Mammary epithelial cell (primary cell): ENCODE measurements at places on chromosomes 5 and 9. TPM values are rescaled to one million over a fixed set of nuclear protein-coding genes. Genes with fewer than 3 reads are reported as not detected.

DNA sequence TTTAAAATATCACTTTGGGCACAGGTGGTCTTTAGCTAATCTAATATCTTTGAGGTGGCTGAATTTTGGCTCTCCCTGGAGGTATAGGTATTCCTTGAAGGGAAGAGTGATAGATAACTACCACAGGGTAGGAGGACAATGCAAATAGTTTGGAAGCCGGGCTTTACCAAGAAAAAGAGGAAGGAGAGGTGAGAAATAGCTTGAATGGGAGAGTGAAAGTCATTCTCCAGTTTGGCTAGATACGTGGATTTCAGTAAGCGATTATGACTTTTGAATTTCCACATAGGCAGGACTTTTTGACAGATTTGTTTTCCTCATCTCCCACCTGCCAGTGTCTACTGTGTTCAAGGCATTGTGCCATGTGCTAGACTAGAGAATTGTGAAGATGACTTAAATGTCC, 45.5 kb downstream of the RASA1 start:
- no peak for DNase-seq

DNA sequence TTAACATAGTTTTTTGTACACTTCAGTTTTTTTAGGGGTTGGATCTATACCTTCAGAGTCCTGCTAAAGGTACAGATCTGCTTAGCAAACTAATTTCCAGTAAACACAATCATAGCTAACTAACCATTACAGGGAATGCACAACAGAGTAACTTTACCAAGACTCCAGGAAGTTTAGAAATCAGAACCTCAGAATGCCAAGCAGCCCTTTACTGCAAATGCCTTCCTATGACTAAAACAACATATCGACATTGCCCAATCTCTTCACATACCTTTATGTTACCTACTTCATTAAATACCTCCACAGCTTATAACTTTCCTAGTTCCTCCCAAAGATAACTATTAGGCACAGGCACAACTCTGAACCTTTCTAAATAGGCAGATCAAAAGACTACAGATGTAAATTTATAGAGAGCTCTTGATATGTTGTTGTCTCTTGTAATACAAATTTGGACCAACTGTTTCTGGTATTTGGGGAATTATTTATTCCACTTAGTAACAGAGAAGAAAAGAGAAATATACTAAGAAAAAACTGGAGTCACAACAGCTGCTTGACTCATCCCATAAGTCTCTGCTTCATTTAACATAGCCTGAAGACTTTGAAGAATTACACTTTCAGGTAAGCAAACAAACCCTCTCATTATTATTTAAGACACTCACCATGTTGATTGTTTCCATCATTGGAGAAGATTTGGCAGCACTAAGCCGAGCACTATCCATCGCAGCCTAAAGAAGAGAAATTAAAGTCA, 46.0 kb upstream of the OR2K2 start:
- DNase-seq, result peak; percentile 48

DNA sequence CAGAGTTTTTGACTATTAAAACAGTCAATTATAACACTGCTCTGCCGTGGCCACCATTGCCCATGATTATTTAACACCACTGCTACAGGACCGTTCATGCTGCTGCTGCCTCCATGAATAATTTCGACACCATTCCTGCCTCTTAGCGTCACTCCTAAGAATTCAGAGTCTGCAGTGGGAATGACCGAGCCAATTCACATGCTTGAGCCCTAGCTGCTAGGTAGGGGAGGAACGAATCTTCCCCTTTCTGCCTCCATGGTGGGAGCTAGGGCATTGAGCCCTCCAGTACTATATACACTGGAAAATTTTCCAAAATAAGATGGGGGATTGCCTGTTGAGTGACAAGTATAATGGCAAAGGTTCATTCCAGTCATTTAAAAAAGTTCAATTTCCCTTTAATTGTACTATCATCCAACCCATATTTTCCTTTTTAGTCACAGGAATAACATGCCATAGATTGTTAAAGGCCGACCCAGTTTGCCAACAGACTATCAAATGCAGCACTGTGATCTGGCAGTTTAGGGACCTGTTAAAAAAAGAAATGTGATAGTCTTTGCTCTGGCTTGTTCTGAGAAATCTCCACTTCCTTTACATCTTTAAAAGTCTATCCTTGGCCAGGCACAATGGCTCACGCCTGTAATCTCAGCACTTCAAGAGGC, 13.5 kb upstream of the B4GALT1 start:
- peak; percentile 58 for DNase-seq

DNA sequence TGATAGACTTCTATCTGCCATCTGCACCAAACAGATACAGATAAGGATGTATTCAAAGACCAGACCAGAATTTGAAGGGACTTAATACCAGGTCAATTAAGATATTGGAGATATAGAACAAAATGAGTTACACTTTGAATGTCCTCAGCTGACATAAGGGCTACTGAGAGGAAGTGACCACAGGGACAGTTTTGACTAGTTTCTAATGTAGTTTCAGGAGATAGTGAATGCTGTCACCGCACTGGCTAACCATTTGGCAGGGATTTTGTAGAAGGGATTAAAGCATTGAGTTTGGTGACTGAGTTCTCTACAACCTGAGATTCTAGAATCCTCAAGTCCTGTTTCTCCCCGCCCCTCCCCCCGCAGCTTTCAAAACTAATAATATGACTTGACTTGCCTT, 22.7 kb downstream of the CCNH start:
- DNase-seq, result no peak

DNA sequence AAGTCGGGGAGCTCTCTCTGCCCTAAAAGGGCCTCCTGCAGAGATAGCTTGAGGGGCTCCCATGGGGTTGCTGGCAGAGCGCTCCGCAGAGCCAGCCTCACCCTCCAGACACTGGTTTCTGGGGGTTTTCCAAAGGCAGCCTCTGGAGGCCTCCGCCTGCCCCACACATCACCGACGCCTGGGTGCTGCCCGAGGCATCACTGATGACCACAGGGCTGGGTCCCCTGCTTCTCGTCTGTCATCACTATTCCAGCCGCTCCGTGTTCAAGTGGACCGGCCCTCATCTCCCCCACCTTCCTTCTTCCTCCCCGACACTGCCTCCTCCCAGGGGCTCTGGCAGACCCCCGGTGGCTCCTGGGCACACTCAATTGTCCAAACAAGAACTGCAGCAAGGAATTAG, 64.1 kb upstream of the IRX4 start:
- DNase-seq, result no peak

- DNase-seq, result peak; percentile 9
These were observed 113.4 kb downstream of the GADD45G start for GRCh38 chr9:89718176-89718575.

DNA sequence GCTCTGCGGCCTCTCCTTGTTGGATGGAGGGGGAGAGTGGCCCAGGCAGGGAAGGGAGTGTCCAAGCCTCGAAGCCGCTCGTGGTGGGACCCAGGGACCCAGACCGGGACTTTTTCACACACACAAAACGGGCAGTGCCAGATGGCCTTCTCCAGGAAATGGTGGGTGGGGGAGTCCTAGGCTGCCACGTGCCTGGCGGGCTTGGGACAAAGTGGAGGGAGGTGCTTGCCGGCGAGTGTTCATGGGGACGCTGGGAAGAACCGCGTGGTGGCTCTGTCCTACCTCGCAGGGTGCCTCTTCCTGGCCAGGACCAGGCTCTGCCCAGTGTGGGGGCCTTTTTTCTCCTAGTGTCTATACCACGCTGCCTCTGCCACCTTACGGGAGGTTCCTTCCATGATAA, 155.0 kb upstream of the COL5A1 start:
- DNase-seq, result no peak

- DNase-seq, result no peak
These were observed 40.4 kb upstream of the SMU1 start for GRCh38 chr9:33116860-33117259.

DNA sequence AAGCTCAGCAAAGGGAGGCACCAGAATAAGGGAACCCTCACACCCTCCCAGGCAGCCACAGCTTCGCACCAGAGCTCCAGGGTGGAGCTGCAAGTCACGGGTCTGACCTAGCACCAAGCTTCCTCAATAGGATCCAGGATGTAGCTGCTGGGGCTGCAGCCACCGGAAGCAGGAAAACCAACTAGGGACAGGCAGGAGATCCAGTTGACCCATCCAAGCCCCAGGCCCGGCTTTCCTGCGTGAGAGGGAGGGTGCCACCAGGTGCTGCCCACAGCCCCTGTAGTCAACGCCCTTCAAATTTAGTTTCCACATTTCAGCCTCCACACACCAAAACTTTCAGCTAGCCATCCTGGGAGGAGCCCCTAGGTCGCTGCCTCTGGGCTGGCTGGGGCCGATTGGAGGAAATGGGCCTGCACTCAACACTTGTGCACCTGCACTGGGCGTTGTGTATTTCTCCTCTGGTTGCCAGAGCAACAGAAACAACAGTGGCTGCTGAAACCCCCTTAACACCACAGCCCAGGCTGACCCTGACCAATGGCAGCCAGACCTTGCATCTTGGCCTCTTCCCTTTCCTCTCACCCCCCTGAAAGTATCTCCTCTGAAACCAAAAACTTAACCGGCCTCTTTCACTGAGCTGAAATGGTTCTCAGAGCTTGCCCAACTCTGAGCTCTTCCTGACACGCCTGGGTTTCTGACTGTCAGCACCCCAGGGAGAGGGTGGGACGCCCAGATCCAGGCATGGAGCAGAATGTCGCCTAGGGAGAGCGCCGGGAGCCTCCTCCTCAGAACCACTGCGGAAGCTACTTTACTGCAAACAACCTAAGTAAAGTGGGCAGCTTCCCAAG, 226.5 kb upstream of the MAP3K1 start:
- no peak for DNase-seq

- peak; percentile 77 for DNase-seq
These were observed 37.6 kb downstream of the ROPN1L start for GRCh38 chr5:10479154-10479721.

DNA sequence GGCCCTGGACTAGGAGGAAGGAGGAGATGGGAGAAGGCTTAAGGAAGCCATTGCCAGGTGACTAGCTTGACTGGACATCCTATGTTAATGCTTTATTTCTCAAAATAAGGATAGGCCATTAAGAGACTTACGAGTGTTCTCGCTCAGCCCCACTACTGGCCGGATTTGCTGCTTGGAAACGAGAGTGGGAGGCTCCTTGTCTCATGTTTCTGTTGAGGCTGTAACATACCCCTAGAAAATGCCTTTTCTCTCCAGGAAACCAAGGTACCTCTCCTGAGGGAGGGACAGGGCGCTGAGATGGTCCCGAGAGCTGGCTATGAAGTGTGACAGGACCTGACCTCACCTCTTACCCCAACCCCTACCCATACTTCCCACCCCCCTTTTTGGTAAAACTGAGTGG, 60.0 kb downstream of the RALGPS1 start:
- no peak for DNase-seq

GRCh38 chr5:32839106-32839505, 128.0 kb downstream of the NPR3 start:
- DNase-seq, result no peak

- DNase-seq, result no peak
These were observed 6.5 kb upstream of the FGF1 start for GRCh38 chr5:142692321-142692894.

- DNase-seq, result no peak
These were observed 547.9 kb downstream of the DTWD2 start for GRCh38 chr5:118440496-118440895.

Gene IL7R
- total RNA-seq, result 1.0 TPM

Gene SPINK4
- not detected for total RNA-seq

Gene PLAC8L1
- not detected for total RNA-seq

Gene FGFR4
- total RNA-seq, result 0.37 and 0.61 TPM in 2 replicates

Gene FPGS
- total RNA-seq, result 59.5 TPM
